ENCODE measurements at places on chromosomes 1 and 21. TPM values are rescaled to one million over a fixed set of nuclear protein-coding genes. Genes with fewer than 3 reads are reported as not detected.
A peak's percentile ranks its signal among the peaks of the same experiment; 100 is the strongest.

- no peak overlapping the region for H3K4me3 ChIP-seq
- H3K27me3 ChIP-seq = no peaks in the 10 kb centered on the region
- DNase-seq = no peak
Measured at GRCh38 chr1:168845140-168845539, 116.1 kb upstream of the DPT start.

DYNLT5 gene
- total RNA-seq = not detected

- no peak overlapping the region for H3K4me3 ChIP-seq
- no peaks in the 10 kb centered on the region for H3K36me3 ChIP-seq
- peaks cover 2% of the 10 kb centered on the region for H3K4me1 ChIP-seq
- no peak for DNase-seq
- no peaks in the 10 kb centered on the region for H3K27me3 ChIP-seq
Measured at GRCh38 chr1:3909615-3910014, 9.5 kb upstream of the C1orf174 start.

S100A5 gene
- 6.0 TPM for total RNA-seq

GRCh38 chr1:111364690-111365089, 62.8 kb downstream of the OVGP1 start:
- peaks cover 10% of the 10 kb centered on the region for H3K4me1 ChIP-seq
- no peak for DNase-seq
- peaks cover 19% of the 10 kb centered on the region for H3K27me3 ChIP-seq
- no peaks in the 10 kb centered on the region for H3K36me3 ChIP-seq

GRCh38 chr1:172135076-172135672, 285.3 kb upstream of the C1orf105 start:
- H3K36me3 ChIP-seq = no peaks in the 10 kb centered on the region
- H3K4me1 ChIP-seq = no peaks in the 10 kb centered on the region
- no peaks in the 10 kb centered on the region for H3K27me3 ChIP-seq
- peak; percentile 32 for DNase-seq
